ENCODE measurements at places on chromosomes 2 and 18.

DNA sequence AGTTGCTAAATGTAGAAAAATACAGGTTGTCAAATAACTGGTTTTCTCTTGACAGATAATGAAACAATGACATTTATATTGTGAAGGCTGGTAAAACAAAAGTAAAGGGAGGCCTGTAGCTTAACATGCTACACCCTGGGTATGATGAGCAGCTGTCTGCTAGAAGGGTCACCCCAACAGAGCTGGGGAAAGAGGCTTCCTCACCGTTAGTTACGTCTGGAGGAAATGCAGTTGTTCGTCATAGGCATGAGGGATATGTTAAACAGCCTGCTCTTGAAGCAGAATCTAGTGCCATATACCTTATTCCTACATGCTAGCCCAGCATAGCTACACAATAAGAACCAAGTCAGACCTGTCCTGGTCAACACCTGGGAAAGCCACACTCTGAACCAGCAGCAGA lies 49.9 kb downstream of the LPIN2 start:
- DNase-seq: no peak

GRCh38 chr2:19362755-19363473 lies 4.5 kb upstream of the OSR1 start:
- DNase-seq: peak; percentile 85

DNA sequence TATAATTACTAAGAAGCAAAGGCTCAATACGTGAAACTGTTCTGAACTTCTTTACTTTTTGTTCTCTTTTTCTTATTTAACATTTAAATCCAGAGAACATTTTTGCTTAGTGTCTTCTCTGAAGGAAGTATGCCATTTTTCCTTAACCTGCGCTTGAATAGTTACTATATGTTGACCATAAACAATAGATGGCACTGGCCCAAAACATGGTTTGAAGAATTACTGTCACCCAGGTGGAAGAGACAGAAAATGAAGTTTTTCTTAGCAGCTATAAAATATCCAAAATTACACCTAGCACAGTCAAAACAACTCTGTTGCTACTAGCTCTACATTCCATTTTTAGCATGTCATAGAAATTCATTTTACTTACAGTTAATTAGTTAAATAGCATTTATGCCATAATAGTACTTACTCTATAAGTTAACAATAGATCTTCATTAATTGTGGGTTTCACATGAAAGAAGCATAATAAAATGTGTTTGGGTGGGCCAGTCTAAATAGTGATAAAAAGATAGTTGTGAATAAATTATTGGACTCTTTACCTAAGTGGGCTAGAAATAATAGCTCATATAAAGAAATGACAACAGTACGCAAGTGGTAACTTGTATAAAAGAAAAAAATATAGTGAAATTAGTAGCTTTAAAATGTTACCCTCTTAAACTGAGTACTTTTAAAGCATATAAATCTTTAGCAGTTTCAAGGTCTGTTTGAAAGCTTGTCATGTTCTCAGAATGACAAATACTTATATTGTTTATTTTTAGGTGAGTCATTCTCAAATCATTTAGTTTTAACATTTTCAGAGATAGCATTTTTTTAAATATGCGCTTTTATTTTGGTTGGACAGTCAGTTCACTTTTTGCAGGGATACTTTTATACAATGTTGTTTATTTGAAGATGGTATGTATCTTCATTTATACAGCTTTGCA lies 3.7 kb downstream of the ETAA1 start:
- no peak for DNase-seq

GRCh38 chr2:168729455-168729854 lies 73.0 kb upstream of the NOSTRIN start:
- no peak for DNase-seq

DNA sequence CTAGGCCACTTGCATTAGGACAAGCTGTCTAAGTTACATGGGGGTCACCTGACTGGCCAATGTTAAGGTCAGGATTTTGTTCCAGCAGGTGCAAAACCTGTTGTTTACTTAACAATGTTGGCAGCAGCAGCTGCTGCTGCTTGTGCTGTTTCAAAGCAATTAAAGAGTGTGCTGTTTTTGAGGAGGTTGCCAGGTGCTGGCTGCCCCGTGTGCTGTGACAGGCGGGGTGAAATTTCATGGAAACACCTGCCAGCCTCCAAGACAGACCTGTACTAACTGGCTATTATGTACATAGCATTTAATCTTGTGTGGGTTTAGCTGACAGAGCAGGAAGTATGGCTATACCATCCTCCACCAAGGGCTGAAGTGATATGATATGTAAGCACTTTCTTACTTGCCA lies 224.9 kb downstream of the ASXL3 start:
- DNase-seq: no peak

DNA sequence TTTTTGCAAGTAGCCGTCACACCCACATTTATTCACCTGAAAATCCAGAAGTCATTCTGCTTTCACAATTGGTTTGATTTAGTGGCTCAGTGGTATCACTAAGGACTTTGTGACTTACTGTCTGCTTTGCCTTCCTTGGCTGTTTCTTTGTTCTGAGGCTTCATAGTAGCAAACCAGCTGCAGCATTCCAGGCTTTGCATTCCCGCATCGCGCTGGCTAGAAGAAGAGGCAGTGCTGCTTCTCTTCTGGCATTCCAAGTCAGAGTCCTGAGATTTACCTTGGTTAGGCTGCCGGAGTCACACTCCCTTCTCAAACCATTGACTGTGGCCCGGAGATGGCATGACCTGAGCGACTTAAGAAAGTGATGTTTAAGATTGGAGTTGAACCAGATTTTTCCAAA lies 35.1 kb downstream of the MYO1B start:
- no peak for DNase-seq

GRCh38 chr2:121865914-121866313 lies 110.5 kb downstream of the TSN start:
- no peak for DNase-seq

GRCh38 chr18:48046843-48047242 lies 116.4 kb upstream of the SMAD2 start:
- DNase-seq: no peak

DNA sequence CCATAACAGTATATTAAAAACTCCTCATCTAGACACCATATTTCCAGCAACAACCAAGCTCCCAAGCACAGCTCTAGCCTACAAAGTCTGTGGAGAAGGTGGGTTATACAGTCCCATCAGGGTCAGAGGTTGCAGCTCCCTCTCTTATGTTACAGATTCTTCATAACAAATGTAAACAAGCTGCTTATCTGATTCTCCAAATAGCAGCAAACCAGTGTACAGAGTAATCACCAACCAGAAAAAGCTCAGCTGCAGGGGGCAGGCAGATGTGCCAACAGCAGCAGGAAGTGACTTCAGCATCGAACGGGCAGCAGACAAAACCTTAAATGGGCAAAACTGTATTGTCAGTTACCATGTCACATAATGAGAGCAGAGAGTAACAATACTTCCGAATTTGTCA lies 52.9 kb upstream of the NABP1 start:
- no peak for DNase-seq

DNA sequence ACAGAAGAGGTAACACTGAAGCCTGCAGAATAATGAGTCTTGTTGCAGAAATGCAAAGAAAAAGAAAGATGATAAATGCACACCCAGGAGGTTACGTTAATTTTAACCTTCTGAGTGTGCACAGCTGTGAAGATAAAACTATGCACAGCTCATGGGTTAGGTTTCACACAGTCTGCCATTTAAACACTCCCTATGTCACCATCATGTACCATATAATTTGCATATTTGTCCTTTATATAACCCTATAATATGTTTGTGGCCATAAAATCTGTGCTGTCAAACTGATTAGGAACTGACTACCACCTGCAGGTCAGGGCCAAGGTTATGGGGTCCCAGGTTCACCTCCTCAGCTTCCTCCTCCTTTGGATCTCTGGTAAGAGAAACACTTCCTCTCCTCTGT lies 205.5 kb downstream of the RPIA start:
- DNase-seq: no peak

- DNase-seq: no peak
These were observed 40.7 kb downstream of the TTR start for GRCh38 chr18:31632356-31632755.

GRCh38 chr2:32136097-32136496 lies 29.6 kb upstream of the SLC30A6 start:
- DNase-seq: no peak

DNA sequence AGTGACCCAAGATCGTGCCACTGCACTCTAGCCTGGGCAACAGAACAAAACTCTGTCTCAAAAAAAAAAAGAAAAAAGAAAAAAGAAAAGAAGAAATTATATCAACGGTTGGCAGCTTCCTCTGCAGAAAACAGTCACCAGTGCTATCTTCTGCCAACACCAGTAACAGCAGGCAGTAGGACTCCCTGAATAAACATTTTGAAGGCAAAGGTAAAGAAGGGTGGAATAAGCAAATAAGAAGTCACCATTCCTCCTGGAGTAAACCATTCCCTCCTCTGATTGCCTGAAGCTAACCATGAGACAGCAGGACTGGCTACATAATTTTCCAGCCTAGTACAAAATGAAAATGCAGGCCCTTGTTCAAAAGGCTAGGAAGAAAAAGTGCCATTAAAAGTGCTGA lies 9.0 kb upstream of the RNF103 start:
- DNase-seq: no peak

- DNase-seq: no peak
These were observed 743.6 kb downstream of the KCNJ3 start for GRCh38 chr2:155442088-155442487.

DNA sequence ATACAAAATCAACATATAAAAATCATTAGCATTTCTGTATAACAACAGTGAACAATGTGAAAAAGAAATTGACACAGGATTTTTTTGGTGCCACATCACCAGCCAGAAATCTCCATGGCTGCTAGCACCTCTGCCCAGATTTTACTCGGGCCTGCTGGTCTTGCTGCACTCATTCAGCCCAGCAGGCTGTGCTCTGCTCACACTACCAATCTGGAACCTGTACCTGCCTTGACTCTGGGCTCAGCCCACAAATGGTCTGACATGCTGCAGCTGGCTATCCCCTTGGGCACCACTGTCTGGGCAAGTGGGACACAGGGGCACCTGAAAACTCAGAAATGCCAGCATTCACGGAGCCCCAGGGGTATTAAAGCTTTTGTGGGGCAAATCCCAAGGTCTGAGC lies 392.5 kb upstream of the NRXN1 start:
- DNase-seq: no peak

- DNase-seq: peak; percentile 33
These were observed 112.1 kb upstream of the FHL2 start for GRCh38 chr2:105510761-105511528.

- no peak for DNase-seq
These were observed 100.3 kb downstream of the DOCK10 start for GRCh38 chr2:224941960-224942359.

DNA sequence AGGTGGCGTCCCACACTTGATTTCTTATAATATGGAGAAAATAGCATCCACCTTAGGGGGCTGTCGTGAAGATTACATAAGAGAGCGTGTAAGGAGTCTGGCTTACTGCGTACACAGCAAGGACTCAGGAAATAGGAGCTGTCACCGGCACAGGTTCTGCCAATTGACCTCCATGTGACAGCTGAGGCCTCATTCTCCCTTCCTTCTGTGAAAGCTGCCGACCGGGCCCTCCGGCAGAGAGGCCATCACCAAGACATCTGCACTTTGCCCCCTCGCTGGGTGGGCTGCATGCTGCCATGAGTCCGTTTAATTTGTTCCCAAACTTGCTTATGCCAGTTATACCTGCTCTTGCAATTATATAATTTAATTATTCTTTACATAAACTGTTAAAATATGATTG lies 27.7 kb downstream of the HS1BP3 start:
- no peak for DNase-seq

DNA sequence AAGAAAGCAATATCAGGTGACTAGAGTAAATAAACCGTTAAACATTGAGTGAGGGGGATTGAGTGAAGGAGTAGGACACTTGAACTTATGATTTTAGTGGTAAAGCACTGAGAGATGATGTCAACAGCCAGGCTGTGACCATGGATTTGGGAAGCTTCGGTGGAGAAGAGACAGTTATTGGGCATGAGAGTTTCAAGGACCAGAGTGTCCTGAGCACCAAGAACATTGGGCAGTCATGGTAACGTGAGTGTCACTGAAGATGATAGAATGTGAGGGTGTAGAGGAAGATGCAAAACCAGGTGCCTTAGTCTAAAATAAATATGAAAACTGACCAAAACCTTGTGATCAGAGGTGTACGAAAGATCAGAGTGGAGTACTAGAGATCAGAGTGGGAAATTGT lies 248.1 kb downstream of the ASXL3 start:
- DNase-seq: no peak

GRCh38 chr2:10317646-10318045 lies 14.9 kb downstream of the HPCAL1 start:
- no peak for DNase-seq

DNA sequence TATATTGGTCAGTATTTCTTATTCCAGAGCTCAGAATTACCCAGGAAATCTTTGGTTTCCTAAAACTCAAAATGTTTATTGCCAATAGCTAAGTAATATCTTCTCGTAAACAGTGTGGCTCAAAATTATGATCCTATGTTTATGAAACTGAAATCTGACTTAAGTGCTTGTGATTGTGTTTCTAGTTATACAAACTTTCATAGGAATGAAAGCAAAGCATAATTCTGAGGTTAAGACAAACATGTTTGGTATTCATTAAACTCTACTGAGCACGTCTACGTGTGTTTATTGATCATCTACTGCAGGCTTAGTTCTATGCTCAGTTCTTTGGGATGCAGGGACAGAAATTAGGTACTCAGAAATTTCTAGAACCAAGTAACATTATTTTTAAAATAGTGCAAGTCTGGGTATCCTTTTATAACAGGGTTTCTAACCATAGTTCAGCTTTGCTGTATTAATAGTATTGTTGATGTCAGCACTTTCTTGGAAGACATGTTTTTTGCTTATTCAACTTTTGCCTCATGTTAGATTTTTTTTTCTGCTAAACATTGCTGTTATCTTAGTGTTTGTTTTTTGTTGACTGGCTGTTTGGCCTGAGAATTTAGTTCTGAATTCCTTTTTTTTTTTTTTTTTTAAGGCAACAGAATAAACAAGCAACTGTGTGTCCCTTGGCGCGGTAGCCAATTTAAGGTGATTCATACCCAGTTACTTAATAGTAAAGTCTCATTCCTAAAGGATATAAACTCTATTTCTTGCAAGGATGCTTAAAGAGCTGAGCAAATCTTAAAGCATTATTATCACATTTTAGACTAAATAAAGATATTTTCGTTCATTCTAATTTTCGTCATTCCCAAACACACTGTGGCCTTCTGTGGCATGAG lies 31.3 kb downstream of the PTPRM start:
- DNase-seq: no peak
